ENCODE measurements at places on chromosomes 4 and X.

DNA sequence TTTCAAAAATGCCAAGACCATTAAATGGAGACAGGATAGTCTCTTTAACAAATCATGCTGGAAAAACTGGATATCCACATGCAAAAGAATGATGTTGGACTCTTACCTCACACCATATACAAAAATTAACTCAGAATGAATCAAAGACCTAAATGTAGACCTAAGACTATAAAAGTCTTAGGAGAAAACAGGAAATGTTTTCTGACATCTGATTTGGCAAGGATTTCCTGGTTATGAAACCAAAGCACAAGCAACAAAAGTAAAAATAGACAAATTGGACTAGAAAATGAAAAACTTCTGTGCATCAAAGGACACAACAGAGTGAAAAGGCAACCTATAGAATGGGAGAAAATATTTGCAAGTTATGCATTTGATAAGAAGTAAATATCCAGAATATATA lies 37.6 kb downstream of the ARFIP1 start:
- no peak for DNase-seq

- no peak for DNase-seq
Measured at GRCh38 chr4:174593701-174594100, 71.4 kb upstream of the HPGD start.

DNA sequence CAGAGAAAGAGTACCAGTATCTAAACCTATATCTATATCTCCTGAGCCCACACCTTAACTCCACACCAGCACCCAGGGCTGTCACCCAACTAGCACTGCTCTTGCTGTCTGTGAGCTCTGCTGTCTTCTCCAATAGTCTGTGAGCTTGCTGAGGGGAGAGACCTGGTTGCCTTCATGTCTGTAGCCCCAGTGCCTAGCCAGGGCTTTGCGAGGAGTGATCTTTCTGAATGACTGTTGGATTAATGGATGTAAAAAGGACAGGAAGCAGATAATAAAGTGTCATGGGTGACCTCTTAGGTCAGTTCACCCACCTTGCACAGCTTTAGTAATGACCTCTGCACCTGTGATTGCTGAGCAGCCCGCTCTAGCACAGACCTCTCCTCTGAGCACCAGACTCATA lies 30.5 kb downstream of the CNGA2 start:
- no peak for DNase-seq

DNA sequence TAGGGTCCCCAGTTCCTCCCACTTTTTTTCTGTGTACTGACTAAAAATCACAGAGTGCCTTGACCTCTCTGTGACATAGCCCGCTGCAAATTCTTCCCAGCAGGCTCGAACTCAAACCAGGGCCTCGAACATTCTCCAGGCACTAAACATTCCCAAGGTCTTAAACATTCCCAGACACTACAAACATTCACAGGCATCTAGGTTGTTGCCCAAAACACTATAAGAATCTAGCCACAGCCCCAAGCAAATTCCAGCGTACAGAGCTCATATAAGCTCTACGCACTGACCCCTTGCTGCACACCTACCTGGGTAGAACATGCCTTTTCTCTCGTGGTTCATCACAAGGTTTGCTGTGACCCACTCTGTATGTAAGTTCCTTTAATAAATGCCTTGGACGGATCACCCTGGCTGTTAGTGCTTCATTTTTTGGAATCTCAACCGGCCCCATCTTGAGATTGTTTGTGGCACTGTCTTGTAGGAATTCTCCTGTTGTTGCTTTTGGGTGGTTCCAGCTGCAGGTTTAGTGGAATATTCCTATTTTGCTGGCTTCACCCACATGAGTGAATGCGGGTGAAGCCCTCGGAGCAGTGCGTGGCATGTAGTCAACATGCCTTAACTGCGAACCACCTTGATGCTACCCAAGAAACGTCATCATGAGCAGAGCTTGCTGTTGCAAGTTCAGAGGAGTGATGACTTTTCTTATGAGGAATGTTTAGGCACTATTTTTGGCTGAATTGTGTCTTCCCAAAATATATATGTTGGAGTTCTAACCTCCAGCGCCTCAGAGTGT lies 230.0 kb downstream of the HS3ST1 start:
- DNase-seq, result no peak

- no peak for DNase-seq
Measured at GRCh38 chr4:1333256-1333655, 13.8 kb upstream of the UVSSA start.

DNA sequence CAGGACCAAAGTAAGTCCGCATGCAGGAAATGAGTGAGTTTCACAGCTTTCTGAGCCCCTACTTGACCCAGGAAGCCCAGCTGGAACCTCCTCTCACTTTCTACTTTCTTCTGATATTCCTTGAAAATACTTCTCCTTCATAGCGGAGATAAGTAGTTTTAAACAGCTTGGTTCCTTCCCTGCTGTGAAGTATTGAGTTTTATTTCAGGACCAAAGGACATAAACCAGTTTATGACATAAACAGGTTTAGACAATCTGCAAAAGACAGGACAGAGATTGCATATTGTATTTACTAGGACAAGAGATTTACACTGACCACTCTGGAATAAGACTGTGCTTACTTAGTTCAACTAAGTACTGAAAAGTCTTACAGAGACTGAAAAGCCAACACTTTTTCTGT lies 54.8 kb downstream of the PAGE2 start:
- DNase-seq, result no peak

GRCh38 chrX:372856-373640 lies 13.7 kb downstream of the PPP2R3B start:
- no peak for DNase-seq

DNA sequence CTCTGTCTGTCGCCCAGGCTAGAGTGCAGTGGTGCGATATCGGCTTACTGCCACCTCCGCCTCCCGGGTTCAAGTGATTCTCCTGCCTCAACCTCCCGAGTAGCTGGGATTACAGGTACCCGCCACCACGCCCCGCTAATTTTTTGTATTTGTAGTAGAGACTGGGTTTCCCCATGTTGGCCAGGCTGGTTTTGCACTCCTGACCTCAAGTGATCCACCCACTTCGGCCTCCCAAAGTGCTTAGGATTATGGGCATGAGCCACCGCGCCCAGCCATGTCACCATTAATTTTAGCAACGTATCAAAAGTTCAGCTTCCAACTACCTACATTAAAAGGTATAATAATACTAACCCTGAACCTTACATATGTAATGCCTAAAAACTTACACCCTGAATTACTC lies 940 bp upstream of the UTP3 start:
- DNase-seq, result no peak

GRCh38 chrX:113974881-113975280 lies 609.0 kb upstream of the HTR2C start:
- DNase-seq, result no peak

DNA sequence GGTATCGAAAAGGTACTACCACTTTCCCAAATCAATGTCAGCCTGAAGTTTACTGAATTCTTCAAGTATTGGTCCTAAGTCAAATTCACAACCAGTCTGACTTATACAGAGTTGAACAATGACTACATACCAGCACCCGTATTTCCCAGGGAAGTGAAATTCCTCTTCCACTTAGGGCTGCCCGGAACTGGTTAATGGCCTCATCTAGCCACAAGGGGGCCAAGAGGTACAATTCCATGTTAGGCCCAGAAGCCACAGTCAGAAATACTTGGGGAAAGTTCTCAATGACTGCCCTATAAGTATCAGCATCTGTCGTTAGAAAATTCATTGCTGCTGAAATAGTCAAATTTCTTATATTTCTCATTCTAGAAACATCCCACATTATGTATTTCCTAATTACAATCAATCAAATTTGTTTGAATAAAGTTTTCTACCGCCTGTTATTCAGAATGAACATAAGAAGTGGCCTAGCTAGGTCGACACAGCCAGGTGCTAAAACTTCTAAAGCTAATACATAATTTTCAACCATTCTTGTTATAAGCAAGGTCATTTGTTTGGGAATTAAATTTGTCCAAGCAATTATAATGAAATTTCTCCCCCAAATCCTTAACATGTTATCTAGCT lies 5.6 kb upstream of the PCDH7 start:
- peak; percentile 60 for DNase-seq

- no peak for DNase-seq
Measured at GRCh38 chrX:147322496-147322895, 508.0 kb upstream of the CXorf51A start.

- DNase-seq, result no peak
Measured at GRCh38 chrX:113124693-113125092, 284.1 kb upstream of the AMOT start.

GRCh38 chrX:100381619-100382018 lies 28.5 kb downstream of the PCDH19 start:
- DNase-seq, result no peak

DNA sequence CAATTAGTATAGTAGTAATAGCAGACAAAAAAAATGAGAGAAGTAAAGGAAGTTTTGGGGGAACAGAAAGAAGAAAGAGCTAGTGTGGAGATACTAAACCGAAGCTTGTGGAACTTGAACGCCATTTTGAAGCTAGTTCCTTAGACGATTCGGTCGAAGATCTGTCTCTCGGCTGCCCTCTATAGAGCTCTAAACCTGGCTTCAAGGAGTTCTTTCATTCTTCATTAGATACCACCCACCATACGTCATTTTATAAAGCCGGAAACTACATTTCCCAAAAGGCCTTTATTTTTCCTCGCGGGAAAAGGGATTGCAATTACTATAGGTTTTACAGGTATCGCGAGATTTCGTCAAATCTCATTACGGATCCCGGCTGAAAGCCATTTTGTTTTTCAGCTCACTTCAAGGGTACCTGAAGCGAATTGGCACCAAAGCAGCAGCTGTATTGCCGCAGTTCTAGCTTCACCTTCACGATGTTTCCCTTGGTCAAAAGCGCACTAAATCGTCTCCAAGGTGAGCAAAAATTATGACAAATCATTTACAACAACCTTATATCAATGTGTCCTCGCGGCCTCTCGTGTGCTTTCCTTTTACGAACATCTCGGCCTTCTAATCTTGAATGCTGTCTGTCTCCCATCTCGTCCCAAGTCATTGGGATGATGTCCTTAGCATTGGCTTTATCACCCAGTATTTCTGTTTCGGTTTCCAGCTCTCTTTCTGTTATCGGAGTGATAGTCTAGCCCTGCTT lies at the start of gene COX7B:
Gene COX7B (plus strand): TSS at position 388 of the 748 bp plus-strand sequence. CDS start 86 bp downstream, at position 474.
- peak; percentile 93 for DNase-seq

GRCh38 chr4:41977709-41978108 lies 3.8 kb upstream of the DCAF4L1 start:
- DNase-seq, result no peak

DNA sequence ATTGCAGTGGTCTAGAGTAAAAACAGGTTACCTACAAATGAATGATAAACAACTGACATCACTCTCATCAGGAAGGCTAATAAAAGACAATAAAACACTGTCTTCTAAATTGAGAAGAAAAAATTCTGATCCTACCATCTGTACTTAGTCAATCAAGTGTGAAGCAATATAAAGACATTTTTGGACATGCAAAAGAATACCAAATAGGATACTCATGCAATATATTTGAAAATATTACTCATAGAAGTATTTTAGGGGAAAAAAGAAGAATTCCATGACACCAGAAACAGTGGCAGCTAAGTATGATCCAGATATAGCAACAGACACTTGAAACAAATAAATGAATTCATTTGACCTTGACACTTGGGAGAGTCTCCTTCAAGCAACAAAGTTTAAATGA lies 63.8 kb upstream of the FAM120C start:
- no peak for DNase-seq

DNA sequence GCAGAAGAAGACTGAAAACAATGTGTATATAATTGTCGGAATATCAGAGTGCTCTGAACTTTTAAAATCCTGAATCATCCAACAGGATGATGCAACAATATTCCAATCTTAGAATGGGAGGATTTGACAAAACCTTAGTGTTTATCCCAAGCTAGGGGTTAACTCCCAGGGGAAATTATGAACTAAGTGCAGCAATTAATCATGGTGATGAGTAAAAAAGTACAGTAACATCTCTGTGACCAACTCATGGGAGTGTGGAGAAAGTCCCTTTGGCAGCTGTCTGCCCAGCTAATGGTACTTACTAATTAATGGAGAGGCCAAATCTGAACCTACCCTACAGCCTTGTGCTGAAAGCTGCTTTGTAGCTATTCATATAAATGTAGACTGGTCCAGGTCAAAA lies 257.6 kb upstream of the DDX53 start:
- no peak for DNase-seq

DNA sequence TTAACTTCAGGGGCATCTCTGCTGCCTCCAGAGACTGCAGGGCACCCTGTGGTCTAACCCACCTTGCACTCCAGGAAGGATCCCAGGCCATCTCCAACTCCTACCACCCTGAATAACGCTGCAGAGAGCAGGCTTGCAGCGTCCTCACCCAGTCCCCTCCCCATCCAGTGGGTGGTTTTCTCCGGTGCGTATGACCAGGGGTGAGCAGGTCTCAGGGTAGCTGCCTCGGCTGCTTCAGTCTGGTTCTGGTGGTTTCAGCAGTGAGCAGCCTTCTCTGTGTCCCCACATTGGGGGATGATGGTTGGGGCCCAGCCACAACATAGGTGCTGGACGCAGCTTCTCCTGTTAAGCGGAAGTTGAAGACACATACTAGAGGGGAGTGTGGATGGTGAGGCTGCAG lies 38.6 kb upstream of the SORCS2 start:
- DNase-seq, result no peak

- no peak for DNase-seq
Measured at GRCh38 chr4:3304831-3305609, 12.2 kb downstream of the RGS12 start.

DNA sequence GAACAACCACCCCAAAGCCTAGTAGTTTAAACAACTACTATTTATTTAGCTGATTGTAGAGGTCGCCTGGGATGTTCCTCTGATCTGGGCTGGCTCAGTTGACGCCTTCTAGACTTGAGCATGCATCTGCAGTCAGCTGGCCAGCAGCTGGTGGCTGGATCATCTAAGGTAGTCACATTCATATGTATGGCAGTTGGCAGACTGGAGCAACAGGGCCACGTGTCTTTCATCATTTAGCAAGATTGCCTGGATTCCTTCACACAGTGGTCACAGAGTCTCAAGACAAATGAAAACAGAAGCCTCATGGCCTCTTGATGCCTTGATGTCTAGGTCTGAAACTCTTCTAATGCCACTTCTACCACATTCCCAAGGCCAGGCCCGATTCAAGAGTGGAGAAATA lies 220.6 kb upstream of the S100G start:
- no peak for DNase-seq

- DNase-seq, result no peak
Measured at GRCh38 chr4:174211622-174212044, 71.8 kb downstream of the FBXO8 start.

- no peak for DNase-seq
Measured at GRCh38 chrX:47566841-47567240, 5.8 kb downstream of the ARAF start.

DNA sequence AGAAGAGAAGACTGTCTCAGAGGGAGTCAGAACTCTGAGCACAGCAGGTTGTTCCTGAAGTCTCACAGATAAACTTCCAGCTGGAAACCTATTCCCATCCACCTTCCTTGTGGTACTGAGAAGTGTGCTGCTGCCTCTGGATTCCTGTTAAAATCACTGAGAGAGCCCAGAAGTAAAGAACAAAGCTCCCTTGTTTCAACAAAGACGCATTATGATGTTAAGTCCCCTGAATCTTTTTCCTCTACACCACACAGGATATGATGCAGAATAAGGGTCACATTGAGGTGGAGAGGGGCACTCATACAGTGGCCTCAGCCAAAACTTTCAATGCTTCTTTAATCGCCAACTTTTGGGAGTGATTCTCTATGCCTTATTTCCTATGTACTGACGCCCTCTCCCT lies 321.0 kb downstream of the OPHN1 start:
- DNase-seq, result no peak

Measured in ACHN (cell line).